ENCODE measurements at places on chromosomes 7 and 10. TPM values are rescaled to one million over a fixed set of nuclear protein-coding genes. Genes with fewer than 3 reads are reported as not detected.

LIPN gene
- total RNA-seq: 1.6 TPM

DDC gene
- 3.0 TPM for total RNA-seq

GTF2I gene
- total RNA-seq: 214 TPM

TYW1B gene
- total RNA-seq: 6.8 TPM

HMX2 gene
- not detected for total RNA-seq

COL13A1 gene
- total RNA-seq: 9.2 TPM

CALHM1 gene
- 0.15 TPM for total RNA-seq

SP8 gene
- not detected for total RNA-seq

MYO1G gene
- total RNA-seq: 36.3 TPM

NPSR1 gene
- not detected for total RNA-seq

CRTAC1 gene
- 123 TPM for total RNA-seq

MBL2 gene
- total RNA-seq: not detected

CAMK1D gene
- total RNA-seq: 22.5 TPM

All from lower lobe of right lung (tissue), 2 donors.